ENCODE measurements at places on chromosomes 7 and 10.

DNA sequence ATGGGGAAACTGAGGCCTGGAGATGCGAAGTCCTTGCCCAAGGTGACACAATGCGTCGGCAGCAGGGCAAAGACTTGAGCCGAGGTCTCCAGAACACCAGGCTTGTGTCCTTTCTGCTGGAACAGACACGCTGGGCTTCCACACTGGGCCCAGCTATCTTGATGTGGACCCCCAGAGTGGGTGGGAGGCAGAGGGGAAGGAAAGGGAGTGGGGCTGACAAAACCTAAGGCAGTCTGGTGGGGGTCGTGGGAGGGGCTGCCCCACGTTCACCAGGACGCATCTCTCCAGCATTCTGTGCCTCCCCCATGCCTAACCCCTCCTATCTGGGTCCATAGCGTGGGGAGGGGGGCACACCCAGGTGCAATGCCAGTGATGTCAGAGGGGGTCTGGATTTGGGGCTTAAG, 38.1 kb downstream of the PPIF start:
- peaks cover 6% of the 10 kb centered on the region for H3K27me3 ChIP-seq
- no peak overlapping the region for H3K4me3 ChIP-seq
- H3K27ac ChIP-seq = no peak overlapping the region
- DNase-seq = no peak
- no peaks in the 10 kb centered on the region for H3K4me1 ChIP-seq

DNA sequence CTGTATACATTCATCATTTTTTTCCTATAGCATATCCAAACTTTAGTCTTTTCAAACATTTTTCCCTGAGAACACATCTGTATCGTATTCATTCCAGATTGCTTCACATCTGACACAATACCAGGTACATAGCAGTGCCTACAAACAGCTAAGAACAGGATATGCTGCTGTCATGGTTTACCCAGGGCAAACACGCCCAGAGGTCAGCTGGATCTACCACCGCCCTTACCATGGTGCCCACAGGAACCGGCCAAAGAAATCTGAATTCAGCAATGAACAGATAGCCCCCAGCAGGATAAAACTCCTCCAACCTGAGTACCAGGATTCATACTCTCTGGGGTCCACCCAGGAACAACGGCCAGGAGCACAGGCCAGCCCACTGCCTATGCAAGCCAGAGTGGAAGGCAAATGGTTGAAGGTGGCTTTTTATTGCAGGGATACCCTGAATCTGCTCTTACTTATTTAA, 43.0 kb downstream of the TNS3 start:
- H3K36me3 ChIP-seq = no peaks in the 10 kb centered on the region
- H3K27ac ChIP-seq = no peak overlapping the region
- H3K27me3 ChIP-seq = peaks cover 2% of the 10 kb centered on the region
- H3K4me1 ChIP-seq = no peaks in the 10 kb centered on the region

- no peak for DNase-seq
- H3K27me3 ChIP-seq = no peaks in the 10 kb centered on the region
- H3K36me3 ChIP-seq = no peaks in the 10 kb centered on the region
- H3K4me1 ChIP-seq = no peaks in the 10 kb centered on the region
- no peak overlapping the region for H3K27ac ChIP-seq
Measured at GRCh38 chr10:44946205-44946604, 13.4 kb upstream of the RASSF4 start.

DNA sequence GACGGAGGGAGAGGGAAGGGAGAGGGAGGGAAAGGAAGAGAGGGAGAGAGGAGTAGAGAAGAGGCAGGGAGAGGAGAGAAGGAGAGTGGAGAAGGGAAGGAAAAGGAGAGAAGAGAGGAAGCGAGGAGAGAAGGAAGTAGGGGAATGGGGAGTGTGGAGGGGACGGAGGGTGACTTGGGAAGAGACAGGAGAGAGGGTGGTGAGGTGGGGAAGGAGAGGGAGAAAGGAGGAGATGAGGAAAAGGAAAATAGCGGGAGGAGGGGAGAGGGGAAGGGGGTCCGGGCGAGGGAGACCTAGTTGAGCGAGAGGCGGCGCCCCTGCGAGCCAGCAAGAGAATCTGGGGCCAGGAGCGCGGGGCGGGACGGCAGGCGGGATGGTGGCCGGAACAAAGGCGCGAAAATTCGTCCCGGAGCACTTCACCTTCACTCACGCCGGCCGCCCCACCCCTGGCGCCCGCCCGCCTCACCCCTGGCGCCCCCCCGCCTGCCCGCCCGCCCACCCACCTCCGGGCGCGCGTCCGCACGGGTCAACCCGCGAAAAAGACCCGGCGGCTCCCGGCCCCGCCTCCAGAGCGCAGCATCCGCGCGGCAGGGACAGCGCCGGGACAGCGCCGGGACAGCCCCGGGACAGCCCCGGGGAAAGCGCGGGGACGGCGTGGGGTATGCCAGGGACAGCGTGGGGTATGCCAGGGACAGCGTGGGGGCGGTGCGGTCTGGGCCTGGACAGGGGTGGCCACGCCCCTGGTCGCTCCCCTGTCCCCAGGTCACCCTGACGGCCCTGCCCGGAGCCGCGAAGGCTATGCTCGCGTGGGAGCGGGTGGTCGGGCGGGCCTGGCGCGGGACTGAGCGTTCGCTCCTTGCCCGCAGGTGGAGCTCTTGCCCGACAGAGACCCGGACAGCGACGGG, 4.2 kb downstream of the VSTM2A start:
- H3K36me3 ChIP-seq = no peaks in the 10 kb centered on the region
- H3K27me3 ChIP-seq = peaks cover 35% of the 10 kb centered on the region
- H3K4me3 ChIP-seq = no peak overlapping the region
- H3K4me1 ChIP-seq = no peaks in the 10 kb centered on the region

DNA sequence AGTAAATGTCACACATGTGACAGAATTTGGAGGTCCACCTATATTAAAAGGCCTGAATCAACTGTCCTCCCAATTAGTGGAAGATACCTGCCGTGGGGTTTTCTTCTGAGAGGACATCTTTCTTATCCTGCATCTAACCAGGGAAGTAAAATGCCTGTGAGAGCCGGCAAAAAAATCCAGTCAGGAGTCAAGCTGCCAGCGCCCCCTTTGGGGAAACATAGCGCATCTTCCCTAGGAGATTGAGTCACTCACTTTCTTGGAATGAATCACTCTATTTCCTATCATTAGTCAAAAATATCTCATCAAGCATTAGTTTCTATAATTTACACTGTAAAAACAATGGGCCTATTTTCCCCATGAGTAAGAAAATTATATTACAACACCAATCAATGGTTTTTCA, 66.4 kb upstream of the ANK3 start:
- no peaks in the 10 kb centered on the region for H3K4me1 ChIP-seq
- H3K36me3 ChIP-seq = no peaks in the 10 kb centered on the region
- no peaks in the 10 kb centered on the region for H3K27me3 ChIP-seq
- no peak overlapping the region for H3K4me3 ChIP-seq
- no peak overlapping the region for H3K27ac ChIP-seq

- H3K27me3 ChIP-seq = no peaks in the 10 kb centered on the region
- H3K36me3 ChIP-seq = peaks cover 11% of the 10 kb centered on the region
- H3K4me1 ChIP-seq = no peaks in the 10 kb centered on the region
Measured at GRCh38 chr7:128388145-128388485, 21.7 kb downstream of the IMPDH1 start.

- H3K4me3 ChIP-seq = no peak overlapping the region
- no peaks in the 10 kb centered on the region for H3K36me3 ChIP-seq
- no peaks in the 10 kb centered on the region for H3K4me1 ChIP-seq
- no peak for DNase-seq
- H3K27me3 ChIP-seq = no peaks in the 10 kb centered on the region
Measured at GRCh38 chr7:142152076-142152475, 40.6 kb downstream of the MGAM2 start.

DNA sequence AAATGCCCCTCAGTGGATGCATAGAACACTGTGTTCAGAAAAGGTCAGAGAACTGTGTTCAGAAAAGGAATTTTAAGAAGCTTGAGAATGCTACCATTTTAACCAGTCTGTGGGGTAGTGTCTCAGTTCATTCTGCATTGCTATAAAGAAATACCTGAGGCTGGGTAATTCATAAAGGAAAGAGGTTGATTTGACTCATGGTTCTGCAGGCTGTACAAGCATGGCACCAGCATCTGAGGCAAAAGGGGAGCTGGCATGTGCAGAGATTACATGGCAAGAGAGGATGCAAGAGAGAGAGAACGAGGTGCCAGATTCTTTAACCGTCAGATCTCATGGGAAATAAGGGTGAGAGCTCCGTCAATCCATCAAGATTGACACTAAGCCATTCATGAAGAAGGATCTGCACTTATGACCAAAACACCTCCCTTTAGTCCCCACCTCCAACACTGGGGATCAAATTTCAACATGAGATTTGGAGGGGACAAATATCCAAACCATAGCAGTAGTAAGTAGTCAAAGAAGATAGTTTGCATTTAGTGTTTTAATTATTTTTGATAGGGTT, 119.8 kb downstream of the FAM107B start:
- no peak overlapping the region for H3K27ac ChIP-seq
- no peak for DNase-seq
- H3K4me3 ChIP-seq = no peak overlapping the region

DNA sequence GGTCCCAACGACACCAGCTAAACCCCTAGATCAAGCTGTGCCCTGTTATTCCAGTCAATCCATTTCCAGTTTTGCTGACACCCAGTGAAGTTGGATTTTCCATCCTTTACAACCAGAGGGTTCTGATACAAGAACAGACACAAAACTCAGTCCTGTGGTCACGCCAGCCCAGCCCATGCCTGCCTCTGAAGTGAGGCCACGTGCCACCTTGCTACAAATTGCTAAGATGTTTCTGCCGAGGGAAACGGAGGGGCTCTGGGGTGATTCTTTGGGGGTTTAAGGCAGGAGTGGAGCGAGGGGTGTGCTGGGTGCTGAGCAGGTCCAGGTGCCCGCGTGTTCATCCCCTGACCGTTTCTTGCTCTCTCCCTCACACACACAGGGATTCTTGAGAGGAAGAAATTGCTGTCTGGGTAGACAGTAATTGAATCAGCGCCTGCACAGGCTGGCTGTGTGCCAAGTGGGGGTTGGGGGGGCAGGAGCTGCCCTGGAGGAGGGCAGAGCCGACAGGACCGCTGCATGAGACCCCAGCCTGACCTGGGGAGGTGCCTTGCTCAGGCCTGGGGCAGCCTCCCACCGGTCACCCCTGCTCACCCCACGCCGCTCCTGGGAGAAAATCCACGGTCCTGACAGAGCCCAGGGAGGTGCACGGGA, 38.1 kb downstream of the ADAP1 start:
- H3K36me3 ChIP-seq = no peaks in the 10 kb centered on the region
- DNase-seq = no peak
- H3K27me3 ChIP-seq = no peaks in the 10 kb centered on the region
- peaks cover 17% of the 10 kb centered on the region for H3K4me1 ChIP-seq
- H3K27ac ChIP-seq = no peak overlapping the region

DNA sequence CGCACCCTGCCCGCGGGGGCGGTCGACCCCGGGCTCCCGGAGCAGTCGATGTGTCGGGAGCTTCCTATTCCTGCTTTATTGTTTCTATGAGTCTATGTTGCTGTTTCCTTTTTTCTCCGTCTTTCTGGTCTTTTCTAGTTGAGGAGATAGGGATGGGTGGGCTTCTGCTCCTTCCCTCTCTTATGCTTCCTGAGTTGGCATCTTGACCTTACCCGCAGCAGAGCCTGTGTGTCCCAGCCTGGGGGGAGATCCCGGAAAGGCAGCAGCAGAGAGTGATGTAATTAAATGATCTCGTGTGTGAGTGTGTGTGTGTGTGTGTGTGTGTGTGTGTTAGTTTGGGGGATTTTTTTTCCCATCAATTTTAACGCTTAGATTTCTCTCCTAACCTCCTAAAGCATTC, 486 bp upstream of the SORCS1 start:
- DNase-seq = no peak
- no peak overlapping the region for H3K4me3 ChIP-seq
- H3K4me1 ChIP-seq = no peaks in the 10 kb centered on the region
- no peaks in the 10 kb centered on the region for H3K36me3 ChIP-seq
- H3K27ac ChIP-seq = no peak overlapping the region
- peaks cover 9% of the 10 kb centered on the region for H3K27me3 ChIP-seq

- DNase-seq = no peak
- no peak overlapping the region for H3K4me3 ChIP-seq
- no peaks in the 10 kb centered on the region for H3K36me3 ChIP-seq
Measured at GRCh38 chr10:13915710-13916109, 328.9 kb downstream of the PRPF18 start.

DNA sequence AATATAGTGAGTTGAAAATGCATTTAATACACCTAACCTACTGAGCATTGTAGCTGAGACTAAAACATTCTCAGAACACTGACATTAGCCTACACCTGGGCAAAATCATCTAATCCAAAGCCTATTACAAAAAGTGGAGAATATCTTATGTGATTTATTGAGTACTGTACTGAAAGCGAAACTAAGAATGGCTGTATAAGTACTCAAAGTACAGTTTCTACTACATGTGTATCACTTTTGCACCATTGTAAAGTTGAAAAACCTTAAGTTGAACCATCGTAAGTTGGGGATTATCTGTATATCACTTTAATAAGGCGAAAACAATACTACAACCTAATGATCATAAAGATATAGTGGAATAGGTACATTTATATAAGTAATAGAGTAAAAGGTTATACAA, 45.4 kb upstream of the GRB10 start:
- no peaks in the 10 kb centered on the region for H3K36me3 ChIP-seq
- no peak overlapping the region for H3K27ac ChIP-seq
- no peak overlapping the region for H3K4me3 ChIP-seq
- DNase-seq = no peak

DNA sequence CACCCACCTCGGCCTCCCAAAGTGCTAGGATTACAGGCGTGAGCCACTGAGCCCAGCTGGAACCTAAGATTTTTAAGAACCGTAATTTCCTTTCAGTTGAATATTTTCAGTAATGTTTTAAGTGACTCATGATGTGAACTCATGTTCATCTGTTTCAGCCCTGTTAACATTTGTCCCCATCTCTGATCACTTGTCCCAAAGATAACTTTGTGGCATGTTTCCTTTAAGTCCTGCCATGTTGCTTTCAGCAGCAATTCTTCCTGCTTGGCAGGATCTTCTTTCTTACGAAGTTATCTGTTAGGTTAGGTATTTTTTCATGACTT, 19.3 kb downstream of the ZRANB1 start:
- H3K36me3 ChIP-seq = peaks cover 2% of the 10 kb centered on the region
- no peaks in the 10 kb centered on the region for H3K27me3 ChIP-seq
- H3K4me1 ChIP-seq = no peaks in the 10 kb centered on the region
- no peak overlapping the region for H3K4me3 ChIP-seq
- DNase-seq = no peak
- H3K27ac ChIP-seq = no peak overlapping the region
